CD8-positive, alpha-beta T cell (primary cell): ENCODE measurements at places on chromosomes 3 and 15.

GRCh38 chr15:83484636-83485035, 37.5 kb downstream of the SH3GL3 start:
- DNase-seq: no peak

DNA sequence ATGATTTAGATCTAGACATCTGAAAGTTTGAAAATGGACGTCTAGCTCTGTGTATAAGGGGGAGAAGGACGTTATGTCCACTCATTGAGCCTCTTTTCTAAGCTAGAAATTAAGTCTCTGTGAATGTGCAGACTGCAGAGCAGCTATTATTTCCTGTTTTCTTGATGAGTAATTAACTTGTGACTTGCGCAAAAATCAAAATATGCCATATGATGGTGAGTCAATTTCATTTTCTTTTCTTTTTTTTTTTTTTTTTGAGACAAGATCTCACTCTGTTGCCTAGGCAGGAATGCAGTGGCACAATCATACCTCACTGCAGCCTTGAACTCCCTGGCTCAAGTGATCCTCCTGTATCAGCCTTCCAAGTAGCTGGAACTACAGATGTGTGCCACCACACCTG, 14.1 kb downstream of the LACTB start:
- no peak for DNase-seq

DNA sequence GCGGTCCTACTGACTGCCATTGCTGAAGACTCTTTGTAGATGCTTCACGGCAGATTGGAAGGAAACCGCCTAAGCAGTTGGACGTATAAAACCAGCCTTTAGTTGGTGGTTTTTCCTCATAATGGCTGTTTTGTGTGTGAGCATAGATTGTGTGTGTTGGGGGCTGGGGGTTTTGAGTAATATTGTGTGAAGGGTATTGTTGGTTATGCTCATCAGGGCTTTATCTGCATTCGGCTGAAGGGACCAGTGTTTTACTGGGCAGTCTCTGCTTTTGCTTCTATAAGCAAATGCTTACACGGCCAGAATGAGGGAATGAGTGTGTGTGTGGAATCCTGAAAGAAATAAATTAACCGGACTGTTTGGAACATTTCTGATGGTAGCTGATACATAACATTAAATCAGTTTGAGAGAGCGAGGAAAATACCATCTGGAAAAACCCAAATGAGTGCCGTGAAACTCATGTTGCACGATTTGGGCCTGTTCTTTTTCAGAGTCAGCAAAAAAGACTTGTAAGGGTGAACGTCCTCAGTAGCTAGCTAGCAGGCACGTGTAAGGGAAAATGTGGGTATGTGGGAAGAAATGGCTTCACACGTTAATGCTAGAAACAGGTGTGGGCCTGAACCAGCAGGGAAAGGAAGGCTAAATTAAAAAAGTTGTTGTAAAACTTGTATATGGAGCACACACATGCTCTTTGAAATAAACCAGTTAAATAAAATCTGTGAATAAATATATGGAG, 1.9 kb downstream of the MITF start:
- DNase-seq: no peak

DNA sequence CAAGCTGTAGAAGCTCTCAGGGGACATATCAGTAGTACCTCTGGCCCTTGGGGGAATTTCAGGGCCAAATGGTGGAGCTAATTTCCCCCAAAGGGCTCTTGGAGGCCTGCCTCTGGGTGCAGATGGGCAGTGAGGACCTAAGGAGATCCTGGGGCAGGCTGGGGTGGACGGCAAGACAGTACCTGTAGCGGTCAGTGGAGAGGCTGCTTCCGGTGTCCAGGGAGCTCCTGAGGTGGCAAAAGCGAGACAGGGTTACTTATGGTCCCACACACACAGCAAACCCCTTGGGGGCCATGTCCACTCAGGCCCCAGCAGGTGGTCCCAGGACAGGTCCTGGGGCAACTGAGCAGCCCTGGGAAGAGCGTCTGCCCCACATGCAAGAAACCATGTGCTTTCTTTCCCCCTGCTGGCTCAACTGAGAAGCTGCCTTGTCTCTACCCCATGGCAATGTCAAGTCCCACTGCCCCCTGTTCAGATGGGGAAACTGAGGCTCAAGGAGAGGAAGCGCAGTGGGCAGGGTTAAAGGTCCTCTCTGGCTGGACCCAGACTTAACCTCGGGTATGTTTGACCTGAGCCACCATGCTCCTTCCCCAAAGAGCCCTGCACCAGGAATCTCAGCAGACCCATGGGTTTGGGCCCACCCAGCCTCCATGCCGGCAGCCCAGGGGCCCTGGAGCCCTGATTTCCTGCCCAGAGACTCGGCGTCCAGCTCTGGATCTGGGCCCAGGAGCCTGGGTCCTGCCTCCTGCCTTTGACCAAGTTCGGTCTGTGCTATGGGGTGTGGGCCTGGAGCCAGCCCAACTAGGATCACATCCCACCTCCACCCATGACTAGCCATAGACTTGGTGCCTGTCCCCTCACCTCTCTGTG, 25.7 kb downstream of the IQSEC1 start:
- no peak for DNase-seq

DNA sequence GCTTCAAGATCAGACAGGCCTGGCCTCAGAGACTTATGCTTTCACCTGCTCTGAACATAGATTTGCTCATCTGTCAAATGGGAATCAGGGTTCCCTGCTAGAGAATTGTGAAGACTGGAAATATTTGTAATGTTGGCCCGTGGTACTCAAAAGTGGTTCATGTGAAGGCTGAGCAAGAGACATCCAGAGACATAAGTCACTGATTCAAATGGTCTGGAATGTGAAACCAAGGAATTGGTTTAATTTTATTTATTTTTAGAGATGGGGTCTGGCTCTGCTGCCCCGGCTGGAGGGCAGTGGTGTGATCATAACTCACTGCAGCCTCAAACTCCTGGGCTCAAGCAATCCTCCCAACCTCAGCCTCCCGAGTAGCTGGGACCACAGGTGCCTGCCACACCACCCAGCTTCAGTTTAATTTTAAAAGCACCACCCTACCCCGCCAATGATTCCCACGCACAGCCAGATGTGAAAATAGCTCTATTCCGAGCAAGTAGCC, 60.1 kb downstream of the DAPK2 start:
- DNase-seq: no peak

DNA sequence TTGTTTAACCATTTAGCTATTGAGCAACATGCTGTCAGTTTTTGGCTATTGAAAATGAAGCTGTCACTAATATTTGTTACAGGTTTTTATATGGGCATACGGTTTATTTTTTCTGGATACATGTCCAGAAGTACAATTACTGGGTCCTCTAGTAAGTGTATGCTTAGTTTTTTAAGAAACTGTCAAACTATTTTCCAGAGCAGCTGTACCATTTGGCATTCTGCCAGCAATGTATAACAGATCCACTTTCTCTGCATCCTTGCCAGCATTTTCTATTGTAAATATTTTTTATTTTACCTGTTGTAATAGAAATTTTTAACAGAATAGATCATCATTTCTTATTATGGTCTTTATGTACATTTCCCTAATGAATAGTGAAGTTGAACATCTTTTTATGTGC, 658.8 kb downstream of the EDEM1 start:
- no peak for DNase-seq

- DNase-seq: no peak
These were observed 95.7 kb upstream of the SLC24A5 start for GRCh38 chr15:48025118-48025517.

DNA sequence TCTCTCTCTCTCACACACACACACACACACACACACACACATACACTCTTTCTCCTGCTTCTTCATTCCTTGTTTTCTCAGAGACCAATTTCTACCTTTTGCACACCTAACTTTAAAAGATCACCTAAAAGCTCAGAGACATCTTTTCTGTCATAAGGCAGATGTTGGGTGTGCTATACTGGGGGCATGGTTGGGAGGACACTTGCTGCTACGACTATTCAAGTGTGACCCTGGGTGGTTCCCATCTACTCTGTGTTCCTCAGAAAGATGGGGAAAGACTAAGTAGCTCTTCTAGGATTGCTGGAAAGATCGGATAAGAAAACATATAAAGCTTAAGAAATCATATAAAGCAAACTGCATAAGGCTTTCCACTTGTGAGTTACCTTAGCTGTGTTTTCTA, 33.2 kb downstream of the TPRG1 start:
- no peak for DNase-seq

DNA sequence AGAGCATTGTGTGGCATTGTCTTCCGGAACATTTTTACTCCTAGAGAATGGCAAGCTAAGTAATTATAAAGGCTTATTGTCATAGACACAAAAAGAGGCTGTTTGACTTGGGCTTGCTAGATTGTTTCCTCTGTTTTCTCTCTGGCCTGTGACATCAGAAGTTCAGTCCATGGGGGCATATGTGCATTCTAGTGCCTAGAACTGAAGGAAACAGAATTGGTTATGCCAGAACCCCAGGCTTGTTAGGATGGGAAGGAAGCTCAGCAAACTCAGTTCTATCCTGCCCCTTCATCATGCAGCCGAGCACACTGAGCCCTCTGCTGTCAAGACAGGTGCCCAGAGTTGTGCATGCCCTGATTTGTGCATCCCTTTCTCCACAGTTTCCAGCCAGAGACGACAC, 131.3 kb downstream of the PDE8A start:
- DNase-seq: no peak

DNA sequence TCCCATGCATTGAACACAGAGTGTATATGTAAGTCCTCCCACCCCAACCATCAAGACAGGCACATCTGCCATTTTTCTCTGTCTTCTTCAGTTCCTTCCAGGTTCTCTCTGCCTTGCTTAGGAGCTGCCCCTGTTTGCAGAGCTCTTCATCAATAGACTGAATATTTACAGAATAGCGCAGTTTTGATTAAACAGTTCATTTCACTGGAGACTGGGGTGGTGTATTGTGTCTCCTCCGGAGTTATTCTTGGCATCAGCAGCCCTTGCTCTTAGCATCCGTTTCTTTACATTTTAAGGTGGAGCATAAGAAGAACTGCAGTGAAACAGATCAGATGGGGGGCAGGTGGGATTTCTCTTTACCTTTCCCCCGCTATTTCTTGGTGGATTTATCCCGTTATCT, 87.7 kb downstream of the LIPC start:
- DNase-seq: no peak

- no peak for DNase-seq
These were observed 33.2 kb upstream of the ZFAND6 start for GRCh38 chr15:80026310-80026709.

DNA sequence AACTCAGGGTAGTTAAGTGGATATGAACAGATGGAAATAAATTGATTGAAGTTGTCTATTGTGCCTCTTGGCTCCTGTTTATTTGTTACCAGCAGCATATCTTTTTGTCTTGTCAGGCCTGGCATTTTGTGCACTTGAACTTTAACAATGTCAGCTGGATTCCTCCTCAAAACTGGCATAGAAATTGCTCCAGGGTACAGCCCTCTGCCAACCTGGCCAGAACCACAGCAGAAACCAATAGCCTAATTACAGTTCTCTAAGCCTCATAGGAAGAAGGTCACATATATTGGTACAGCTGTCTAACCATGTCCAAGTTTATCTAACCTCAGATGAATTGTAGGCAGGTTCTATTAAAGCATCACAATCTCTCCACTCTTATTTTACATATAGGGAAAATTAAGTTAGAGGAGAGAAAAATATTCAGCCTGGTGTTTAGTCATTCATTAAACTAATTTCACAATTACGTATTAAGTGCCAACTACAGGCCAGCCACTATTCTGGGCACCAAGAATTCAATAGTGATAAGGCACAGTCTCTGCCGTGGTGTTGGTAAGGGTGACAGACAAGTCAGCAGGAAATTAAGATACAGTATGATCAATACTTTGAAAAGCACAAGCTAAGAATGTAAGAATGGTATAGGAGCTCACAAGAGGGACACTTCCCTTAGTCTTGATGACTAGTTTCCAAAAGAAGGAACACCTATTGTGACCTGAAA, 452.9 kb upstream of the NECTIN3 start:
- no peak for DNase-seq

DNA sequence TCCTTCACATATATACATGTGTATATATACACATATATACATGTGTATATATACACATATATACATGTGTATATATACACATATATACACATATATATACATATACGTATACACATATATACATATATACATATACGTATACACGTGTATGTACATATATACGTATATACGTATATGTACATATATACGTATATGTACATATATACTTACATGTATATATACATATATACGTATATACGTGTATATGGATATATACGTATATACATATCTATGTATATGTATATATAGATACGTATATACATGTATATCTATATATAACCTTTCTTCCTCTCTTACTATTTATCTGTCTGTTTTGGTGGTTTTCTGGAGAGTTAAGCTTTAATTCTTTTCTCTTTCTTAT, 114.8 kb downstream of the NR2E3 start:
- no peak for DNase-seq

DNA sequence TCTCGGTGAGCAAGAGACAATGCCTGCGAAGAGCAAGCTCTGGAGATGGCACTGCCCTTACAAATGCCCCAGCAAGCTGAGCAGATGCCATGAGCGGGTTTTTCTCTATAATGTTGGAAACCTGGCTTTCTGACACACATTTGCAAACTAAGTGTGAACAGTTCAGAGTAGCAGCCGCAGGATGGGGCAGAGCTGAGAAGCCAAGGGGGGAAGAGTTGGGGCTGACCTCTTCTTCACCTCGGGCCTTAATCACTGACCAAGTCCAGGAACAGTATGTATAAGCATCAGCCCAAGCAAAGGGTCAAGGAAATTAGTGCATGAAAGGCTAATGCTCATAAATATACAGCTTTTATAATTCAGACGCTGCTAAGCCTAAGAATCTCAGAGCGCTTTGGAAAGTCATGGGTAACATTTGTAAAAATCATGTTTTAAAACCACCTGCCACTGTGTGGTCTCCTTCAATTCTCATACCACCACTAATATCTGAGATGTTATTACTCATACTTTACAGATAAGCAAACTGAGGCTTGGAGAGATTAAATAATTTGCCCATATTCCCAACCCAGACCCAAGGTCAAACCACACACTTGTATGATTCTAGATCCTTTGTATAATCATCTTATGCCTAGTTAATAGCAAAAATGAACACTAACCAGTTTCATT, 603.4 kb downstream of the FOXP1 start:
- DNase-seq: no peak

- no peak for DNase-seq
These were observed 127.1 kb upstream of the ATP10A start for GRCh38 chr15:25990220-25990619.

DNA sequence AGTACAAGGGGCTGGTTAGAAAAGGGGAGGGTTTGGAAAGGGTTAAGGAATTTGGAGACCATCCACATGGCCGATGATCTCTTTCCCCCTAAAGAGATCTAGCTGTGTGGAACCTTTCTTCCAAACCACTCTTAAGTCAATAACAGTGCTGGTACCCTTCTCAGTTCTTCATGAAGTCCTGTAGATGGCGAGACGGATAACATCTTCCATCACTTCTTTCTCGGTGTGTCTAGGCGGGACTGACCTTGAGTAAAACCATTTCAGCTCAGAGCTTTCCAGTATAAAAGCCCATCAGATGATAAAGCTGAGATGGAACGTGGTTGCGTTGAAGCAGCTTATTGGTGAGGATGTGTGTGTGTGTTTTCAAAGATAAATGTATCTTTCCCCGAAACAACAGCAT, 151.5 kb upstream of the BHLHE40 start:
- no peak for DNase-seq

DNA sequence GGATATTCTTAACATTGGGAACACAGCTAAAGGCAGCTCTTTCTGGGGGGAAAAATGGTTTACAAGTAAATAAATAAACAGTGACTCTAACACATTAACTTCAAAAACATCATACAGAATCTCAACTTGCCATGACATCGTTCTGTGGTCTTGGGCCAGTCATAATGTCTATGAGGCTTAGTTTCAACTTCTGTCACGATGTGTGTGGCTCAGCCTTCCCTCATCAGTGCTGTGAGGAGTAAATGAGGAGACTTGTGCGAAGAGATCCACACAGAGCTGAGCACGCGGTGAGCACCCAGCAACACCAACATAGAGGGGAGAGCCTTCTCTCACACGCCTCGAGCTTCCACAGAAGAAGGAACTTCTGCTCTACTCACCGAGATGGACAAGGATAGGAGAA, 49.0 kb downstream of the DZIP1L start:
- no peak for DNase-seq
